Activated CD8-positive, alpha-beta memory T cell treated with anti-CD3 and anti-CD28 coated beads for 1 hour (primary cell): ENCODE measurements at places on chromosomes 5 and 9.

- DNase-seq, result no peak
Measured at GRCh38 chr9:116432051-116432450, 255.1 kb upstream of the TRIM32 start.

DNA sequence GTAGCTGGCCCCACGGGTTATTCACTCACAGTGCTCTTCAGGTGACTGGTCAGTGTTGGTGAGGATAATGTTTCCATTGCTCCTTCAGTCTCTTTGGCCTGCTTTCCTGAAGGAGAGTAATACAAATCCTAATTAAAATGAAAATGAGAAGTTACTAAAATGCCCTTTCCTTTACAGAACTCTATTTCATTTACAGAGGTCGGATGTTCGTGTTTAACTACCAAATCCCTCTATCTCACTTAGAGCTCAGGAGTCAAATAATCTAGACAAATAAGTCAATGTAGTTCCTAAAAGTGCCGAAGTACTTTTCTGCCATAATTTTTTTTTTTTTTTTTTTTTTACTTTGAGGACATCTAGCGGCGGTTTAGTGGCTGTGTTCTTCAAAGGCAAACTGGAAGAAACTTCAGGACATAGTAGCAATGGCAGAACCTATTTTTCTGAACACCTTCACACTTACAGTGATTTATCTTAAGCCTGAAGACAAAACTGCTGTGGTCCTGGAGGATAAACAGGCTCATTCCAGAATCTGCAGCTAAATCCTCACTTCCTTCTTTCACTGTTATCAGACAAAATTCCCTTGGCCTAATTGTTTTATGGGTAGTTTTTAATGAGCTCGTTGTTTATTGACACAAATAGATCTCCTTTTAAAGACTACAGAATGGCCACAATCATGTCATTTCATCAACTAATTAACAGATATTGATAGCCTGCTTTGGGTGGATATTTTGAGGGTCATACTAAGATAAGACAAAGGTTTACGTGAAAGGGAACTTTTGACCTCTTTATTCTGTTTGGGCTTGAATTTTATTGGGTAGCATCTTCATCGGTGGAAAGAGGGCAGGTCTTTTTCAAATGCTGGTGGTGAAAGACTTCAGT, 207.6 kb upstream of the DMRTA1 start:
- DNase-seq, result no peak

GRCh38 chr5:18745988-18746615, 1111.8 kb downstream of the TAF11L14 start:
- peak; percentile 8 for DNase-seq

GRCh38 chr5:92364986-92365550, 982.0 kb upstream of the ARRDC3 start:
- DNase-seq, result no peak

DNA sequence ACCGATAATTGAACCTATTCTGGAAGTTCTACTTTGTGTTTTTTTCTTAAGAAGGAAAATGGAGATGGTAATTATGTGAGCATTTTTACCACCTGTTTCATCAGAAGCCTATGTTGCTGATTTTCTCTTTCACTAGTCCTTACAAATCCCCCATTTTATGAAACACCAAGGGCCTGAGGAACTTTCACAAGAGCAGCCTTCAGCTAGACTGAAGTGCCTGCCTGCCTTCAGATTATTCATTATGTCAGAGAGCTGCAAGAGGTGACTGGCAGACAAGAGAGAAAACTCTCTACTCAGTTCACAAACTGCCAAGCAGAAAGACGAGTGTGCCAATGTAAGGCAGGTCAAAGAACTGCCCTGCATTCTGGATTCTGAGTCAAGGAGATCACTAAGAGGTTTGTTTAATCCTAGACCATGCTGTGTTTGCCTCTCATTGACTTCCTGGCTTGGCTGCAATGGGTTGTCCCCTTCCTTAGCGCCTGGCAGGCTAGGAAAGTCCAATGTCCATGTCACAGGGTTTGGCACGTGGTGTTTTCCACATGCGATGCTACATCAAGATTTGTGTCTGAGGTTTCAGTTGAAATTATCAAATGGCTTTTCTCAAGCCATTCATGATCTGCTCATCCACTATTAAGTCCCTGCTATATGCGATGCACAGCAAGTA, 143.3 kb downstream of the CDC42SE2 start:
- no peak for DNase-seq

GRCh38 chr9:136193127-136193890, 11.6 kb downstream of the LHX3 start:
- DNase-seq, result no peak

- DNase-seq, result no peak
Measured at GRCh38 chr9:130659699-130660248, 4.6 kb upstream of the PRDM12 start.

DNA sequence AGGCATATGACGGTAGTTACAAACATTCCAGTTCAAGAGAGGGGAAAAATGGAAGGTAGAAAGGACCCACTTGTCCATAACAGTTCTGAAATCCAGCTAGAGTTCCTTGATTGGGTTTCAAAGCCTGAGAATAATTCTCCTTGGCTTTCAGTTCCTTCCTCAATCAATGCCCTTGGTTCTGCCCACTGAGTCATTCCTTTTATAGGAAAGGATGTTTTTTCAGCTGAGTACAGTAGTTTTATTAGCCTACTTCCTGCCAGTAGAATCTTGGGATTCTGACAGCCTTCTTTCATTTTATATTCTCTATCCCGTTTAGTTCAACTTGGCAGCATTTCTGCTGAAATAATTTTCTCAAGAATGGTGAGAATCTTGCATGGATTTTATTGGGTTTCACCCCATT, 386.9 kb upstream of the SMC2 start:
- DNase-seq, result no peak

- DNase-seq, result no peak
Measured at GRCh38 chr9:95509851-95510708, 6.7 kb downstream of the PTCH1 start.

DNA sequence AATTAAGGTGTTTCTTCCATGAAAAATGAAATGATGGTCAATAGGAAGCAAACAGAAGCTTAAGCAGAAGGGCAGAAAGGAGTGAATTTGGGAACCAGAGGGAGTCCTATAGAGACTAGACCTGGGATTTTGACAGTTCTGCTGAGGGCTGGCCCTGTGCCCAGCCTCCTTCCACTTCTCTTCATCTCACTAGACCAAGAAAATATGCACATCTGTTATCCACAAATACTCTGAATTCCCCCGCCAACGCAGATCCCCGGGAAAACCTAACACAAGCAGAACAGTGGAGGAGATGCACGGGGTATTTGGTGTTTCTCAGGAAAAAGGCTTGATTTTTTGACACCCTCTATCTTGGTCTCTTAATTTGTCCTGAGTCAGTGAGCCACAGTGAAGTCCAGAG, 22.7 kb downstream of the GRIA1 start:
- no peak for DNase-seq

- DNase-seq, result no peak
Measured at GRCh38 chr5:142319105-142319504, 5.7 kb downstream of the SPRY4 start.

GRCh38 chr5:103620851-103621547, 58.4 kb upstream of the NUDT12 start:
- no peak for DNase-seq

GRCh38 chr9:21153336-21154017, 11.8 kb upstream of the IFNW1 start:
- DNase-seq, result no peak

DNA sequence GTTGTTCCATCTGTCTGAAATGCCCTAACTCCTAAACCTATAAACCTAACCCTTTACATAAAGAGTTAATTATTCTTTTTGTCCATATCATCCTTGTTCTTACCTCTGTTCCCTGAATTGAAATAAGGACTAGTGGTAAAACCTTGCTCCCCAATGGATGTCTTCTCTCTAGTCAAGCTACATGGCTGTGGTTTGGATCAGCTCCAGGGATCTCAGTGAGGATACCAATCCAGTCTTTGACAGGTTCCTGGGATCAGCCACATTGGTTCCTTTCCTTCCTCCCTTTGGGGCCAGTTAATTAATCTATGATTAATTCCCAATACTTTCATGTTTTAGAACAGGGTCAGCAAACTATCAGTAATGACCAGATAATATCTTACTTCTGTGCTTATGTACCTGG, 151.6 kb downstream of the SIL1 start:
- no peak for DNase-seq

GRCh38 chr9:107340920-107341632, 58.0 kb downstream of the RAD23B start:
- peak; percentile 78 for DNase-seq

GRCh38 chr9:111023128-111023527, 15.1 kb downstream of the LPAR1 start:
- DNase-seq, result no peak

DNA sequence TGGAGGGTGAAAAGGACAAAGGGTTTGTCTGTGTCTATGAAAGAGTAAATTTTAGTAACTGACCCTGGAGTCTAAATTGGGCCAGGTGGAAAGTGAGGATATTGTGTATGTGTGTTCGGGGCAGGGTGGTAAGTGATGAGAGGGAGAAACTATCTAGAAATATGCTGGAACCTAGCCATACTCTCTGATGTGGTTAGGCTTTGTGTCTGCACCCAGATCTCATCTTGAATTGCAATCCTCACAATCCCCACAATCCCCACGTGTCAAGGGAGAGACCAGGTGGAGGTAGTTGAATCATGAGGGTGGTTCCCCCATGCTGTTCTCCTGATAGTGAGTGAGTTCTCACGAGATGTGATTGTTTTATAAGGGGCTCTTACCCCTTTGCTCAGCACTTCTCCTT, 60.6 kb downstream of the COMMD10 start:
- DNase-seq, result no peak

GRCh38 chr9:135615666-135616618, 23.4 kb downstream of the GLT6D1 start:
- DNase-seq, result no peak

GRCh38 chr9:37464006-37464405, 1.2 kb downstream of the ZBTB5 start:
- no peak for DNase-seq

- no peak for DNase-seq
Measured at GRCh38 chr5:138754699-138755057, 1.5 kb downstream of the CTNNA1 start.

DNA sequence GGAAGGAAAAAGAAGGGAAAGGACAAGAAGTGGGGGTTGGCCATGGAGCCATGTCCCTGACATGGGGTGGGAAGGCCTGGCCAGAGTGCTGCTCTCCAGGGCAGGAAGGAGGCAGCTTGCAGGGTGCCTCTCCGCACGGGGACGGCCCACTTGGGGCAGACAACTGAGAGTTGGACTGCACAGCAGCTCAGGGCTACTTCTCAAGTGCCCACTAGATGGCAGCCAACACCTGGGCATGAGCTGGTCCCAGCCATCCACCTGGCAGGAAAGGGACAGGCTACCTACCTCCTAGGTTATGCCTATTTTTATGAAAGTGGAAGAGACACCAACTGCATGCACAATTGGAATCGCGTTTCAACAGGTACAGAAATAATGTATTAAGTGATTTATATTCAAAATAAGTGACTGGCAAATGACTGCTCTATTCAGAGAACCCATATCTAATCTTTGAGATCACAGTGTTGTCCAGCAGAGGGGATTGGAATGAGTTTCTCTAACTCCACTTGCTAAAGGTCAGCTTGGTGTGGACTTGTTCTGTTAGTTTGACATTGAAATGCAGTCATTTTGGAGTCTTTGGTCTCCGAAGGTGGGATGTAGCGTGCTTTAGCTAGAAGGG, 113.4 kb downstream of the SYK start:
- peak; percentile 57 for DNase-seq

GRCh38 chr5:126097876-126098275, 325.3 kb upstream of the GRAMD2B start:
- DNase-seq, result no peak

GRCh38 chr9:107635803-107636174, 146.2 kb upstream of the KLF4 start:
- no peak for DNase-seq

- no peak for DNase-seq
Measured at GRCh38 chr9:136604823-136605525, 57.7 kb upstream of the EGFL7 start.

GRCh38 chr5:145506185-145506850, 328.8 kb downstream of the PRELID2 start:
- no peak for DNase-seq

DNA sequence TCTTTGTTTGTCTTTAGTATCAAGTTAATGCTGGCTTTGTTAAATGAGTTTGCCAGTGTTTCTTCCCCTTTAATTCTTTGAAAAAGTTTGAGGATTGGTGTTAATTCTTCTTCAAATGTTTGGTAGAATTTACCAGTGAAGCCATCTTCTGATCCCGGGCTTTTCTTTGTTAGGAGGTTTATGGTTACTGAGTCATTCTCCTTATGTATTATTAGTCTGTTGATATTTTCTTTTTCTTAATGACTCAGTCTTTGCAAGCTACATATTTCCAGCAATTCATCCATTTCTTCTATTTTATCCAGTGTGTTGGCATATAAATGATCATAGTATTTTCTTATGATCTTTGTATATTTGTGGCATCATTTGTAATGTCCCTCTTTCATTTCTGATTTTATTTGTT, 74.5 kb upstream of the SPINK5 start:
- no peak for DNase-seq

DNA sequence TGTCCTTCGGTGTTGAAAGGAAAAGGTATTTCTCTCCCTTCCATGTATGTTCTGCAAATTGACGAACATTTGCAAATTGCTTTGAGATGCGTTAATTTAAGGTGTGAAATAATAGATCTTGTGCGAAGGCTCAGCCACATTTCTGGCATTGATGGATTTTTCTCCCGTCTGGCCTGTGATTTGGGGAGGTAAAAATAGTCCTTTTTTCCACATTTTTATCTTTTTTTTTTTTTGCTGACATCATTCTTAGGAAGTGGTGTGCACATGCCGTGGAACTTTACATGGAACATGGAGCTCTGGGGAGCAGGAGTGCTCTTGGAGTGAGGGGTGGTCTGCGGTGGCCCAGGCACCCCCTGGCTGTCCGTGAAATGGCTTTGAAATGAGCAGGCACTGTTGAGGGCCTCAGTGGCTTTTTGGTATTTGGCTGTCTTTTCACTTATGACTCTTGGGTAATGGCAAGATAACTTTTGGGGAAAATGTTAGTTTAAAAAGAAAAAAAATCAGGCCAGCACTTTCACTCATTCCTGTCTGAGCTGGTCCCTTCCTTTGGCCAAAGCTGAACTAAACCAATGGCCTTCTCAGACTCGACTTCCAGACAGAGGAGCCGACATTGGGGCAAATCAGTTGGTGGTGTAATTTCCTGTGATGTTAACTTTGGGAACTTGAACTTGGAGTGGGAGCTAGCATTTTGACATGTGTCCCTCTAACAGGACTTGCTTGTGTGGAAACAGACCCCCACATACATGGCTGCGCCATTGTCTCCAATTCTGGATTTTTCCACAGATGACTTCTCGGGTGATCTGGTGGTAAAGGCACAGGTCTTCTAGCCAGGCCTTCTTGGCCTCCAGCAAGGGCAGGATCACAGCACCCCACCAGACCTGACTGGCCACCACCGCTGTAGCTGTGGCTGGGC, 4.2 kb downstream of the NEK6 start:
- DNase-seq, result no peak
